Activated CD4-positive, alpha-beta T cell treated with anti-CD3 and anti-CD28 coated beads, Interleukin-2, amount 50 U/mL, for 4 hours (primary cell): ENCODE measurements at places on chromosomes 3 and 15.

- peak; percentile 31 for DNase-seq
Observed at GRCh38 chr3:14203521-14204079, 25.0 kb downstream of the LSM3 start.

DNA sequence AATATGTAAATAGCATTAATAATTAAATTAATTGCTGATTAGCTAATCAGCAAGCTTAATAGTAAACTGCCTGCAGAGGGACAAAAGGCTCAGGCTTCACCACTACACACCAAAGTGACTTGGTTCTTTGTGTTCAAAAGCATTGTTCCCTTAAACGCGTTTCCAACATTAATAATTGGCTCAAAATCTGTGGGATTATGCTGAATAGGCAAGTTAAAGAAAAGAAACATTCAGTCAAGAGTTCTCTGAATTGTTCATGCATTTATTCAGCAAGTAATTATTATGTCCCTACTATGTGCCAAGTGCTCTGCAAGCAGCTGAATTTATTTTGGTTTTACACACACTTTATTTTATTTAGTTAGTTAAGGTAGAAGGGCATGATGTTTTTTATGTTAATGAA lies 558.5 kb upstream of the ARRDC4 start:
- no peak for DNase-seq

- no peak for DNase-seq
Observed at GRCh38 chr15:63319065-63319464, 41.7 kb downstream of the APH1B start.

- no peak for DNase-seq
Observed at GRCh38 chr15:95866711-95867440, 463.6 kb upstream of the NR2F2 start.

DNA sequence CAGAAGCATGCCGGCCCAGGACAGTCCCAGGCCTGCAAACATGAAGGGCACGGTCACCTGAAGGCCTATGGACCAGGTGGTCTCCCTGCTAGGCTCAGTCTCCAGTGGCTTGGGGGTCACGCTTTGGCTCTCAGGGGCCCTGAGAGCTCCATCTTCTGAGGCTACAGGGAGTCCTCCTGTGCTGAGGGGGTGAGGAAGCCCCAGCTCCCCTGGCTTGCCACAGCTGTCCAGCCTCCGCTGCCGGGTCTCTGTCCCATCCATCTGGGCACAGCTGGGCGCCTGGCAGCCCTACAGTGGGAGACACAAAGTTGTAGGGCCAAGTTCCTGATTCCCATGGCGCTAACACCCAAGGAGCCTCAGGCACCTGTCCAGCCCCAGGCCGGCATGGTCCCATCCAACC lies 16.0 kb downstream of the SLC41A3 start:
- no peak for DNase-seq

- DNase-seq, result no peak
Observed at GRCh38 chr3:108494906-108495531, 15.4 kb downstream of the MYH15 start.

- no peak for DNase-seq
Observed at GRCh38 chr3:124056846-124057245, 64.9 kb upstream of the ROPN1 start.

DNA sequence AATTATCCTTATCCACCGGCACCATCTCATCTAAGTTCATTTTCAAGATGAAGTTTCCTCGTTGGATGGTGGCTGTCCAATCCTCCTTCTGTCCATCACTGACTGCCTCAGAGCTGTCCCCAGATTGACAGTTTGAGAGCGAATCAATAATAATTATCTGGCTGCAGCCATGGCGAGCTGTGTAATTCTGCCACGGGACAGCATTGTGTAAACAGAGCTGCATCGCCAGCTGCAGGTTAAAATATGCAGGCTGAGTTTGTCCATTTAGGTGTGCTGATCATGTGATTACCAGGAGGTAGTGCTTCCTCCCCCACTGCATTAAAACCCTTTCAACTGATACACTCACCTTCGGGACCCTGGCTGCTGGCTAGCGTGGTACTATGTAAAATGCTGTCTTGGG lies 461.9 kb upstream of the ONECUT1 start:
- no peak for DNase-seq

- DNase-seq, result no peak
Observed at GRCh38 chr3:109702252-109702651, 364.9 kb upstream of the DPPA4 start.

GRCh38 chr15:74897300-74897701 lies 7.5 kb downstream of the MPI start:
- DNase-seq, result no peak

DNA sequence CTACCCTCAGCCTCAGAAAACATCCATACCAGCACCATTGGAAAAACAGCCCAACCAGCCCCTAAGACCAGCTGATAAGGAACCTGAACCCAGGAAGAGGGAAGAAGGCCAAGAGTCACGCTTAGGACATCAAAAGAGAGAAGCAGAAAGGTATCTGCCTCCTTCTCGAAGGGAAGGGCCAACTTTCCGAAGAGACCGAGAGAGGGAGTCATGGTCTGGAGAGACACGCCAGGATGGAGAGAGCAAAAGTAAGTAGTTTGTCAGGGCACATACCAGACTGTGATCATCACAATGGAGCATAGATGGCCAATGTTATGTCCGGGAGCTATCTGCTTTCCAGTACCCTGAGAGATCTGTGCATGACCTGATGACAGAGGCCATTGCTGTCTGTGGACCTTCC lies 31.0 kb upstream of the RBM5 start:
- no peak for DNase-seq

GRCh38 chr15:63218100-63218808 lies 28.8 kb downstream of the RAB8B start:
- DNase-seq, result no peak

GRCh38 chr15:49876401-49877038 lies 242.5 kb downstream of the ATP8B4 start:
- DNase-seq, result no peak

DNA sequence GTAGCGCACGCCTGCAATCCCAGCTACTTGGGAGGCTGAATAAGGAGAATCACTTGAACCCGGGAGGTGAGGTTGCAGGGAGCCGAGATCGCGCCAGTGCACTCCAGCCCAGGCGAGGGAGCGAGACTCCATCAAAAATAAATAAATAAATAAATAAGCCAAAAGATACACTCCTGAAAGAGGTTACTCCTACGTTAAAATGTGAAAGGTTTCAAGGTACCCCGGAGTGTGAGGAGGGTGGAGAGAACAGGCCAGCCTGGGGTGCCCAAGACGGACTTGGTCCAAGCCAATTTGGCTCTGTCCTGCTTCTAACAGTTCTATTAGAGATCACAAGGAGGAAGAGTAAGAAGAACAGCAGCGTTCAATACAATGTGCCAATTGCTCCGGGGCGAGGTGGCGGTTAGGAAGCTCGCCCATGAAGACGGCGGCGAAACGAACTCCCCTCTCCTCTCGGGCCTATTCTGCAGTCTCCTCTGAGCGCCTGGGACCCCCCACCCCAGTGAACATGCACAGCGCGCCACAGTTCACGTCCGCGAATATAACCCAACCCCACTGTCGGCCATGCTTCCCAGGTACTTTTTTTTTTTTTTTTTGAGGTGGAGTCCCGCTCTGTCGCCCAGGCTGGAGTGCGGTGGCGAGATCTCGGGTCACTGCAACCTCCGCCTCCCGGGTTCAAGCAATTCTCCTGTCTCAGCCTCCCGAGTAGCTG lies 942 bp downstream of the ELP6 start:
- no peak for DNase-seq

DNA sequence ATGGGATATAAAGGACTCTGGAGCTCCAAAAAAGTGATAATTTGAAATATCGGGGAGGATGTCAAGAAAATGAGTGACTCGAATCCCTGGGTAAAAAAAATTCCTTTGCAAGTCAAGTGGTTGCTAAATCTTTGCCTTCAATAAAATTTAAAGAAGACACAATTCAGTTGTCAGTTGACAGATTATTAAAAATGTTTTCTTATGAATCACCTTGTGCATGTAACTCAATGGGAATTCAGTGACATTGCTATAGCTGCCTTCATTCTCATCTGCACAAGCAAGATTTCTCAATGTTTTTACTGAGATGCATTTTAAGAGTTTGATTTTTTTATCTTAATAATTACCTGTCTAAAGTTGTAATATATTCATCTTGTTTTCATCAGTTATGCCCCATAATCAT lies 264.0 kb upstream of the IL12A start:
- DNase-seq, result no peak
